ENCODE measurements at places on chromosomes 7 and 10. TPM values are rescaled to one million over a fixed set of nuclear protein-coding genes. Genes with fewer than 3 reads are reported as not detected.

Gene CFAP69
- total RNA-seq: 4.3 TPM

Gene TMEM140
- not detected for total RNA-seq

Gene SCIN
- total RNA-seq: 0.09 TPM

Gene UNC5B
- total RNA-seq: 8.2 TPM

Gene MNX1
- total RNA-seq: 0.13 TPM

Gene ANKRD30A
- not detected for total RNA-seq

Gene MSMB
- total RNA-seq: not detected

Gene STAM
- total RNA-seq: 37.4 TPM

Gene BICC1
- 2.2 TPM for total RNA-seq

Gene TBX20
- 1.8 TPM for total RNA-seq

Gene TMEM130
- 0.31 TPM for total RNA-seq

Gene KCND2
- not detected for total RNA-seq

Gene ATOH7
- total RNA-seq: not detected

Gene LBX1
- total RNA-seq: not detected

Gene PRR15
- total RNA-seq: 0.17 TPM

Gene SPDYE2
- not detected for total RNA-seq

Gene NMT2
- total RNA-seq: 16.3 TPM

Gene RBP3
- total RNA-seq: not detected

Gene COL28A1
- 0.34 TPM for total RNA-seq

DNA sequence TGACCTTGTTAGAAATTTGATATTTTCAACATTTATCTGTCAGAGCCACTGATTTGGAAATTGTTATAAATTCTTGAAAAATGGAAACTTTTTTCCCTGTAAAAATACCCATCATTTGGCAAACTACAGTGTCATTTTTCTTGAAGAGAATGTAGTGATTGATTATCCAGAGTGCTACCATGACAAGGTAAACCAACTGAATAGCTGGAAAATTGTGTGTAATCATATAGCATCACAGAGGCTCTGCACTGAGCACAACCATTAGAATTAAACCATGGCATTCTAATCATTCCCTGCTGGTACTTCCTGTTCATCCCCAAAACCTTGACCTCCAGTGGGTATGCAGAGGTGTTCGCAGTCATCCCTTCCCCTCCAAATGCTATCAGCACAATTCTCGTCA, 240.3 kb upstream of the LRGUK start:
- DNase-seq: no peak

GRCh38 chr10:24246365-24246764, 37.4 kb downstream of the KIAA1217 start:
- DNase-seq: no peak

GRCh38 chr10:31918671-31919409, 9.8 kb downstream of the ARHGAP12 start:
- DNase-seq: no peak

GRCh38 chr10:132554991-132555647, 17.5 kb downstream of the INPP5A start:
- DNase-seq: no peak

DNA sequence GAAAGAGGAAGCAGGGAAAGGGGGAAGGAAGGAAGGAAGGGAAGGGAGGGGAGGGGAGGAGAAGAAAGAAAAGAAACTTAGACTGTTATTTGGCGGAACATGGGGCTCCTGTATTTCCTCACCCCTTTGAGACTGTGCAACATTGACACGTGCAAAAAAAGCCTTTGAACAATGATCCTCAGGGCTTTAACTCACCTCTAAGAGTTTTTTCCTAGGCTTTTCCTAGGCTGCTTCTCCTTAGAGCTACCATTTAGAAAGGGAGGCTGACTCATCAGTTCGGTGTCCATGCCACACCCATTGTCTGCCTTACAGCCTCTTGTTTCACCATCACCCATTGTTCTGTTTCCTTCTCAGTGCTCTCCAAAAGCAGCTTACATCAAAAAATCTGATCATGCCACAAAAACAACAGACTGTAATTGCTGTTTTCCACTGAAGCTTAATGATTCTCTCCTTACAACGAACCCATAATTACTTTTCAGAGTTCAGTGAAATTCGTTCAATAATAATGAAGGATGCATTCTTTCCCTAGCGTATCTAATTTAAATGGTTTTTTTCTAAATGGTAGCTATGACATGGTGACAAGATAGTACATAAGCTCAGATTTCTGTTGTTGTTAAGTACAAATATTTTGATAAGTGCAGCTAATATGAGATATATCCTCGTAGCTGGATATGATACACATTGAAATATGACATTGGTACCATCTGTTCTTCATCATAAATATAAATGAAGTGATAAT, 90.8 kb downstream of the PRLHR start:
- peak; percentile 36 for DNase-seq

DNA sequence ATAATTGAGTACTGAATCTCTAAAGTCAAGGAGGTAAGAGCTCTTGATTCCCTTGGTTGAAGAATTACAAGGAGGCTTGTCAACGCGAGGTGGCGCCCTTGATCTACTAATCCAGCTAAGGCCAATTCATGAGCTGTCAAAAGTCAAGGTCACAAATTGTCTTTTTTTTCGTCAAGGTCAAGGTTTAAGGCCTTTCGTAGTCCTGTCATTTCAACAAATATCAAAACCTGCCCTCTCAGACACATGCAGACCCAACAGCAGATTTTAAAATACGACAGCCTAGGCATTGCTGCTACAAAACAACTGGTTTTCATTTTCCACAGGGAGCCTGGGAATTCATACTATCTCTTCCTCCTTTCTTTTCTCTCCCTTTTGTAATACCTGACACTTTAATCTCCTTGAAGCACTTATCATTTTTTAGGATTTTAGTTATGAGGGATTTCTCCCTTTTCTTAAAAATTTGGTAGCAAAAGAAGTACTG, 3.6 kb downstream of the HOXA13 start:
- peak; percentile 61 for DNase-seq

GRCh38 chr7:20696803-20697333, 81.4 kb downstream of the ABCB5 start:
- DNase-seq: no peak

GRCh38 chr10:57222603-57223002, 861.5 kb upstream of the ZWINT start:
- DNase-seq: no peak

- DNase-seq: no peak
These were observed 3.7 kb upstream of the RET start for GRCh38 chr10:43073191-43073590.

DNA sequence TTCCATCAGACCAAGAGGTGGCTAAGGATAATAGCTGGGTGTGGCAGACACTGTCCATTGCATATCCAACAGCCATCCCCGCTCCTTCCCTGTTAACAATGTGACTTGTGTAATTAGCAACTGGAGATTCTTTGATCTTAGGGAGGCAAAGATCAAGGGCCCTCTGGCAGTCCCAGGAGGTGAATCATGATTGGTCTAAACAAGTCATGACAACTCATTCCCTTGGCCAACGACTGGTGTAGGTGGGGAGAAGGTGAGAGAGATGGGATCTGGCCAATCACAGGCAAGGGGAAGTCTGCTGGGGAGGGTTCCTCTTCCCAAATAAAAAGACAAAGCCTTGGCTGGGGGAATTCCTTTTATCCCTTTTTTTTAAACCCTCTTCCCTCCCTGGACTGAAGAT, 46.2 kb upstream of the COMTD1 start:
- no peak for DNase-seq

- peak; percentile 15 for DNase-seq
These were observed 89.2 kb downstream of the RNF216 start for GRCh38 chr7:5692112-5692844.

GRCh38 chr10:7565871-7566270, 100.9 kb downstream of the ITIH5 start:
- DNase-seq: no peak

DNA sequence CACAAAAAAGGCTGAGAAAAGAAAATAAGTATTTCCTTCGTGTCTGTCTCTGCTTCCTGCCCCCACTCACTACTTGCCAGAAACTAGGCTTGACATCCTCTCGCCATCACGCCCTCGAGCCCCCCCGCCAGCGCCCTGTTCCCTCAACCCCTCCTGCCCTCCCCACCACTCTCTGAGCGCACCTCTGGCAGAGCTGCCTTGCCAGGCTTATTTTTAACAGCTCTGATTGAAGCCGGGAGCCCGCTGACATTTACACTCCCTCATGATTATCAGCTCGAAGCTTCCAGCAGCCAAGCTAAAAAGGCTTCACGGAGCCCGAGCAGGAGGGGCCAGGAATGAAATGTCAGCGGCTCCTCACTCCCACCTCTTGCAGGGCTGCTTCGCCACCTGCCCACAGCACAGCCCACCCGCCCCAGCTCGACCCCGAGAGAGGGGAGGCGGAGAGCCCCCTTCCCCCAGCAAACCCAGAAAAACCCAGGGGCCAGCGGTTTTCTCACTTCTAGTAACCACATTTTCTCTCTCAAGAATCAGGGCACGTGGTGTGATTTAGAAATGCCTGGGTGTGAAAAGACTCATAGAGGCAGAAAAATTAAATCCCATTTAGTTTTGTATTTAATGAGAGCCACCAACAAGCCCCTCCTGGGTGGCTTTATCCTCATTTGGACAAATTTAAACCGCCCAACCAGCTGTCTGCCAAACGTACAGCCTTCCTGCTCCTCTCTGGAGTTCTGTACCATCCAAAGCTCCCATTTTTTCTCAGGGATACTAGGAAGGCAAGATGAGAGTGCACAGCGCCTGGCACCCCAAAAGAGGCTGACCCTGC, 89.3 kb downstream of the SLIT1 start:
- no peak for DNase-seq

DNA sequence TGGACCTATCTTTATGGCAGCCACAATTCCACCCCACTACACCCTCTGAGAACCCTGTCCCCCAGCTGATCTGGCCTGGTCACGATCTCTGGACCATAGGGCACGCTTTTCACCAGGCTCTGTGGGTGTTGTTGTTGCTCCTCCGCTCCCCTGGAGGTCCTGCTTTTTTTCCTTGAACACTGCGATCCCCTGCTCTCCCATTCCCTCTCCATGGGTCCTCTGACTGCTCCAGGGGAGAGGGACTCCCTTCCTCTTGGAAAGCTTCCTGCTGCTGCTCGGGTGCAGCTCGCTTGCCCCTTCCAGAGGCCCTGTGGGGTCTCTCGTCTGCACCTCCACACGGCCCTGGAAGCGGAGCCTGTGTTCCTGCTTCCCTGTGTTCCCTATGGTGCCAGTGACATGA, 53.5 kb downstream of the SNX10 start:
- DNase-seq: no peak

DNA sequence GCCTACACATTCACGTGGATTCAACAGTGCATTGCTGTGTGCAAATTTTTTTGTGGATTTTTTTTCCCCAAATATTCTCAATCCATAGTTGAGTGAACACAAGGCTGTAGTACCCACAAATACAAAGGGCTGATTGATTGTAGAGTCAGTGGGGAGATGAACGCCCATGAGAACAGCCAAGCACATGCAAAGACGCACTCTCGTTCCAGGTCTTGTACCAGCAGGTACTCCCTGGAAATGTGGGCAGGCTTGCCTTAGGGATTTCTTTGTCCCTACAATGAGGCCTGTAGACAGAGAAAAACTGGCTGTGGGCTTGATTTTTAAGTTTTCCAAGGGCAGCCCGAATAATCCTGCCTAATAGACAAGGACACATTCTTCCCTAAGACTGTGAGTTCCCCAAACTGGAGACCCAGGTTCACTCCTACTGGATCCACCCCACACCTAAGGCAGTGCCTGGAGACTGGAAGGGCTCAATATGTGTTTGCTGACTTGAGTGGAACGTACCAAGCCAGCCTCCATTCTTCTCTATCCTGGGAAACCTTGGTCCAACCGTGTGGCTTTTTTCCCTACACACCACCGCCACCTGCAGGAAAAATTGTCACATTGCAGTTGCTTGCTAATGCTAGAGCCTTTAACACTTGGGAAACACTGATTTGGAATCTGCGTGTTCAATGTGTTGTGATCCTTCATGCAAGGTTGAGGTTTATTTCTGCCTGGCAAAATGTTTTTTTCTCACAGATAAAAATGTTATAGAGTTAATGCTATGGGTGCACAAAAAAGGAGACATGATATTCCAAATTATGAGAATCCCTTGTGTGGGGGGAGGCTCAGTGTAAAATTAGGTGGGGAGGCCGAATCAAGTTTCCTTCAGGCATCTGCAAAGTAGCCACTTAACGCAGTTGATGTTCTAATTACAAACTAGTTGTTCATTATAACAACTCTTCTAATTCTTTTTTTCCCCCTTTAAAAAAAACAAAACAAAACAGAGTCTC, 49.3 kb downstream of the PPP1R17 start:
- DNase-seq: peak; percentile 87

GRCh38 chr7:116393654-116394053, 105.9 kb upstream of the CAV2 start:
- peak; percentile 82 for DNase-seq

DNA sequence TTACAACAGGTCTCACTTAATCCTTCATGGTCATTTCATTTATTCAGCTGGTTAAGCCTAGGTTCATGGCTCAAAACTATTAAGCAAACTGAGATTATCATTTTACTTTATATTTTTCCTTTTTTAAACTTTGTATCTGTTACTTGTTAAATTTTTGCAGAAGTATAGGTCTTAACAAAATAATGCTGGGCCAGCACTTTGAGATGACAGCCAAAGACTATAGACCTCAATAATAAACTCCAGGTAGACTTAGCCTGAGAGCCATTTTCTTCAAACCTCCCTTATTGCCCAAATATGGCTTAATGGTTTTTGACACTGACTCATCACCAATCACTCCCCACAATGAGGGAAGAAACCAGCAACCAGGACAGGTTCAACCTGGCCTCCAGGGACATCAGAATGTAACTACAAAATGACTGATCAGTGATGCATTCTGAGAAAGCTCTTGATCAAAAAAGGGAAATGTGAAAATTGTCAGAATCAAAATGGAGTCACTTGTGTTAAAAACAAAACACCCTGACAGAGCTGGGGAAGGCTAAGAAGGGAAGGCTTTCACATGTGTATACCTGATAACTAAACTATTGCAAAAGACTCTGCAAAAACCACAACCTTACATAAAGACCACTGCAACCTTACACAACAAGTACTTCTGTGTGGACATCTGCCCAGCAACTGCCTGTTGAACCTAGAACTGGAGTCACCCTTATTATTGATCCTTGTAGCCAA, 2.1 kb upstream of the CCDC126 start:
- DNase-seq: no peak

- DNase-seq: no peak
These were observed 46.9 kb upstream of the KDM7A start for GRCh38 chr7:140223515-140224221.
